HT-29 (cell line): ENCODE measurements at places on chromosomes 2 and 18.

GRCh38 chr2:238483021-238483420, 56.3 kb downstream of the ASB1 start:
- DNase-seq, result no peak

DNA sequence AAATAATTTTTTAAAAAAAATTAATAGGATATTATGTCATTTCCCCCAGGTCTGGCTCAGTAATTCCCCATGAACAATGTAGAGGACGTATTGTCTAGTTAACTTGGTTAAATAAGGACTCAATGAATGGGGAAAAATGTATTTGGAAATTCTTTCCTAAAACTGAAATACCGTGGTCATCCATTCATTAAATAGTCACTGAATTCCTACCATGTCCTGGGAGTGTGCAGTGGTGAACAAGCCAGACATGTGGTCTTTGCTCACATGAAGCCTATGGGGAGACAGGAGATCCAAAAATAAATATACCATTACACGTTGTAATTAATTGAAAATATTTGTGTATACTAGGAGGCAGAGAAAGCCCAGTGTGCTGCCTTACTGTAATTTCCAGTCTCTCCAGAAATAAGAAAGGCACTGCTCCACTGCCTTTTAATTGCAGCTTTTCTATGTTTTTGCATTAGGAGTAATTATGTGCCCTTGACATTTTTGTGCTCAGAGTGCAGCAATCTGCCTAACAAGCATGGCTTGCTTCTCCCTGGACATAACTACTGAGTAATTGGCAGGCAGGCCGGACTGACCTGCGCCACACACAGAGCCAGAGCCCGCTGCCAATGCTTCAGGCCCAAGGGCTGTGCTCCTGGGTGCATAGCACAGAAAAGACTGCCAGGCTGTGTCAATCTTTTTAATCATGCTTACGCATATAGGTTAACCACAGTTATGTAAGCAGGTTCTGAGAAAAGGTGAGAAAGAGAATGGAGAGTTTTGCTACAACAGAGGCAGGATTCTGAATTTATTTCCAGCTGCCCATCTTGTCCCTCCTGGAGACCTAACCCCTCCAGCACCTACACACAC, 22.2 kb upstream of the TTC39C start:
- DNase-seq, result no peak

- no peak for DNase-seq
Measured at GRCh38 chr18:60892441-60892840, 440.8 kb upstream of the CDH20 start.

GRCh38 chr2:9271091-9271490, 64.5 kb downstream of the ASAP2 start:
- DNase-seq, result no peak

DNA sequence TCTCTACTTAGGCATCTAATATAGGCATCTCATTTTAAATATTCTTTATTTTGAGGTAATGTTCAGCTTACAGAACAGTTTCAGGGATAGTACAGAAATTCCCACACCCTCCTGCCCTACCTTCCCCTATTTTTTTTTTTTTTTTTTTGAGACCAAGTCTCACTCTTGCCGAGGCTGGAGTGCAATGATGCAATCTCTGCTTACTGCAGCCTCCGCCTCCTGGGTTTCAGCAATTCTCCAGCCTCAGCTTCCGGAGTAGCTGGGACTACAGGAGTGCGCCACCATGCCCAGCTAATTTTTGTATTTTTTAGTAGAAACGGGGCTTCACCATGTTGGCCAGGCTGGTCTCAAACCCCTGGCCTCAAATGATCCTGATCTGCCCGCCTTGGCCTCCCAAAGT, 97.6 kb downstream of the EPB41L5 start:
- DNase-seq, result no peak

DNA sequence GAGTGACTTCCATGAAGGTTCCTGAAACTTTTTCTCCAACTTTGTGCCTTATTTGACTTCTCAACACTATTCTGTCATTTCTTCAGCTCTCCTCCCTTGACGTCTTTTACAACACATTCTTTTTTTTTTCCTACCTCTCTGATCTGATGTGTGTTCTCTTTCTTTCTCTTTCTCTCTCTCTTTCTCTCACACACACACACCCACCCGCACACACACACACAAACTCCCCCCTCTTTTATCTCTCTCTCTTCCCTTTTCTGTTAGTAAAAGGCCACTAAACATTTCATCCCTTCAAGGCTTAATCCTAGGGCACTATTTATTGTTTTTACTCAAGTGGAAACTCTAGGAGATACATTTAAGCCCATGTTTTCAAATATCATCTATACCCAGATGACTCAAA, 107.8 kb upstream of the CNTNAP5 start:
- DNase-seq, result no peak

- DNase-seq, result no peak
Measured at GRCh38 chr18:48813833-48814489, 136.8 kb downstream of the SMAD7 start.

DNA sequence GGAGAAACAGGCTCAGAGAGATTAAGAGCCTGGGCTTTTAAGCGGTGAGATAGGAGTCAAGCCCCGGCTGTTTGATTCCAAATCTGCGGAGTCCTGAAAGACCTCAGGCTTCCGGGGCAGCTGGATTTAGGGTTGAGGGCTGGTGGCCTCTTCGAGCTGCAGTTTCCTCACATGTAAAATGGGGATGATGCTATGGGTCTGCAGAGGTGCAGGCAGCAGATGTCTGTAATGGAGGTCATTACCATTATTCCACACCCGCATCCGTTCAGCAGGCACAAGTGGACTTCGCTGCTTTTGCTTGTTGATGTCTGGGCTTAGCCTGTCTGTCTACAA, 175.6 kb upstream of the HS6ST1 start:
- DNase-seq, result no peak

- no peak for DNase-seq
Measured at GRCh38 chr2:240836781-240837467, 16.9 kb upstream of the KIF1A start.

DNA sequence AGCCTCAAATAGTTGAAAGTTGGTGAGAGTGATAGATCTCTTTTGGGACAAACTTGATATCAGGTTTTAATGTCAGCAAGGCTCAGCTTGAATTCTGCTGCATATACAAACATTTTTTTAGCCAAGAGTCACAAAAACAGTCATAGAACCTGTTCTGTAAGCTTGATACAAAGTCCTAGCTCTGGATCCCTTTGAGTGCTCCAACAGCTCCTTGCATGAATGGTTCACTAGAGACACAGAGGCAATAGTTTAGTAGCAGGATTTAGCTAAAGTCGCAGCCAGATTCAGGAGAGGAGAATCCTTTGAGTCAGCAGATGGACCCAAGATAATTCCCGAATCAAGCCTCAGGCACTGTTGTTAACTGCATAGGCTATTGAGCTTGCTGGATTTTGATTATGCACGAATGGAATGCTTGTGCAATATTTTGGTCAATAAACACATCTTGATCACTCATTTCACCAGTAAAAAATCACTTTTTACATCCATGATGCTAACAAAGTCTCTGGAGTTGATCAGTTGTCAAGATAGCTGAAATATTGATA, 148.6 kb downstream of the KLHL14 start:
- DNase-seq, result no peak
